Stimulated activated CD4-positive, alpha-beta T cell treated with anti-CD3 and anti-CD28 coated beads, Interleukin-4, amount 100 ng/mL, for 1 hour (primary cell): ENCODE measurements at places on chromosomes 6 and 20.

GRCh38 chr6:168292826-168293225 lies 26.8 kb downstream of the DACT2 start:
- DNase-seq, result no peak

DNA sequence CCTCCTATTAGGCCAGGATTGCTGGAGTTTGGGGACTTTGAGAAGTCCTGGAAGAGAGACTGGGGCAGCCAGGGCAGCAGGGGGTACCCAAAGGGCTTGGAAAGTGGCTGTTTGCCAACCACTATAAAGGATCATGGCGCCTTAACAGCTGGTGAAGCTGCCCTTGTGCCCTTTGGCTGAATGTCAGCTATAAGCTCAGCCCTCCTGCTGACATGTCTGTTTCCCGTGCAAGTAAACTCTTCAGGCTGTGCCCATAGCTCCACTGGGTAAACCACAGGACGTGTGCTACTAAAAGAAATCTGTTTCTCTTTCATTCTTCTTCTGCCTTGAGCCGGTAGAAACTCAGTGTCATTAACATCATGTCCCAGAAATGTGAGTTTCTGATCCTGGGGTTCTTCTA lies 97.3 kb downstream of the CAP2 start:
- no peak for DNase-seq

DNA sequence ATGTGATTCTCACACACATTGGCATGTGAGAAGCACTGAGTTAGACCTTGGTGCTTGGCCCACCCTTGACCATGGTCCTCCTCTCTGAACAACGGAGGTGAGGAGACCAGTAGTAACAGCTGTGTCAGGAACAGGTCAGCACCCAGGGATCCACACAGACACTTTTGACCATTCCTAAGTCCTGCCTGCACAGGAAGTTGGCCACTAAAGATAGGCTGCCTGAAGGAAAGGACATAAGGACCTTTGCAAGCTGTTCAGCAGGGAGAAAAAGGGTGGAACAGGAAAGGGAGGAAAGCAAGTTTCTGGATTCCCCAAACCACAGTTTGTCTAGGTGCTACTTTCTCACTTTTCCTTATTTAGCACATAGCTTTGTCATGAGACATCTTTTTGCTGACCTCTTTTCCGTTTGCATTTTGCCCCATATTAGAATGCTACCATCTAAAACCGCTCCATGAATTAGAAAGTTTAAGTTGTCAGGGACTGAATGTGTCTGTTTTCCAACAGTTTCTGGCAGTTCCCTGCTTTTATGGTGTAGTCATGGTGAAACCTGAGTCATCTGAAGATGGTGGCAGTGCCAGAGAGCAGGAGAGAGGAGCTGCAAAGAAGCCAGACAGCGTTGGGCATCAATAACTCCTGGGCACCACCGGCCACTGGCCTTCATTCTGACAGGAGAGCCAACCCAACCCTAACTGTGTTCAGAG lies 1.1 kb upstream of the CD109 start:
- DNase-seq, result no peak

DNA sequence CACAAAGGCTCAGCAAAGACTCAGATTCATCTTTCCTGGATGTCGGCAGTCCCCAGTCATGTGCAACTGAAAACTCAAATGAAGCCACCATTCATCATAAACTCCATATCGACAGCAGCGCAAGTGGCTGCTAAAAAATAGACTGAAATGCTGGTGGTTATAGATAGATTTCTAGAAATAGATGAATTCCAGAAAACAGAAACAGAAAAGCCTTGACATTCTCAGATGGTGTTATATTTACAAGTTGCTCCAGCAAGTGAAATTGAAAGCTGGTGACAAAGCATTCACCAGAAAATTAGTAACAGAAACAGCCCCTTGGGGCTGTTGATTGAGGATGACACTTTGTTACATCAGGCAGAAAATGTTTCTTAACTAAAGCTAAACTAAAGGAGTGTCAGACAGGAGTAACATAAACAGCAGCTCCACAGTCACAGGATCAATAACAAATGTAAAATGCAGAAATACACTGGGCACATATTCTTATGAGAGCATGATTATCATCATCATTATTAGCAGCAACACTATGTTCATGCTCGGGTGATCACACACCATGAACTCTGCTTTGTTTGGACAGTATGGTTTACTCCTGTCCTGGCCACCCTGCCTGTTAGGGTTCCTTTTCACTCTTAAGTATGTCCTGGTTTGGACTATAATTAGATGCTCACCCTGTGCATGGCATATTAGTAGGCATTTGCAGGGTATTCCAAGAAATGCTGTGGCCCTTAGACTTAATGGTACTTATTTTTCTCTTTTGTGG lies 36.4 kb upstream of the SLC35F1 start:
- no peak for DNase-seq

GRCh38 chr6:150876598-150876997 lies 11.1 kb downstream of the MTHFD1L start:
- no peak for DNase-seq

- no peak for DNase-seq
Measured at GRCh38 chr6:37624121-37624520, 73.6 kb downstream of the MDGA1 start.

DNA sequence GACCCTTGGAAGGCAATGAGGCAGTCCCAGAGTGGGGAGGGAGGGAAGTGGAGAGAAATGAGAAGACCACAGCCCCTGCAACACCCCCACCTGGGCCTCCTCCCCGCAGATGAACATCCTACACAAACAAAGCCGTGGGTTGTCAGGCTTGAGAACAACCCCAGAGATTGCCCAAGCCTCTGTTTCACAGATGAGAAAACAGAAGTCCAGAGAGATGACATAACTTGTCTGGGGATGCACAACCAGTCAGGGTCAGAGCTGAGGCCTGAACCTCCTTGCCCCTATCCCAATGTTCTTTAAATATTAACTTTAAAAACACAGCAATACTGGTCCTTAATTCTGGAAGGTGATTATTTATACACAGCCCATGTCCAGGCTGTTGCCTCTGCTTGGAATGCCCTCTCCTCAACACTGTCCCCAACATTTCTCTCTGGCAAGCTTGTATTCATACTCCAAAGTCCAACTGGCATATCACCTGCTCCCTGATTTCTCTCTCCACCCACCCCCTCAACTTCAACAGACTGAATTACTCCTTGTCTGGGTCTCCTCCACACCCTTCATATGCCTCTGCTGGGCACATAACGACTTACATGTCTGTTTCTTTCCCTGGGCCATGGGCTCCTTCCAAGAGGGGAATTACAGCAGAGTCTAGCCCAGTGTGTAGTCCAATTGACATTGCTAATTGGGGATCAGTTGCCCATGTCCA lies 135.5 kb upstream of the LRFN2 start:
- DNase-seq, result no peak

DNA sequence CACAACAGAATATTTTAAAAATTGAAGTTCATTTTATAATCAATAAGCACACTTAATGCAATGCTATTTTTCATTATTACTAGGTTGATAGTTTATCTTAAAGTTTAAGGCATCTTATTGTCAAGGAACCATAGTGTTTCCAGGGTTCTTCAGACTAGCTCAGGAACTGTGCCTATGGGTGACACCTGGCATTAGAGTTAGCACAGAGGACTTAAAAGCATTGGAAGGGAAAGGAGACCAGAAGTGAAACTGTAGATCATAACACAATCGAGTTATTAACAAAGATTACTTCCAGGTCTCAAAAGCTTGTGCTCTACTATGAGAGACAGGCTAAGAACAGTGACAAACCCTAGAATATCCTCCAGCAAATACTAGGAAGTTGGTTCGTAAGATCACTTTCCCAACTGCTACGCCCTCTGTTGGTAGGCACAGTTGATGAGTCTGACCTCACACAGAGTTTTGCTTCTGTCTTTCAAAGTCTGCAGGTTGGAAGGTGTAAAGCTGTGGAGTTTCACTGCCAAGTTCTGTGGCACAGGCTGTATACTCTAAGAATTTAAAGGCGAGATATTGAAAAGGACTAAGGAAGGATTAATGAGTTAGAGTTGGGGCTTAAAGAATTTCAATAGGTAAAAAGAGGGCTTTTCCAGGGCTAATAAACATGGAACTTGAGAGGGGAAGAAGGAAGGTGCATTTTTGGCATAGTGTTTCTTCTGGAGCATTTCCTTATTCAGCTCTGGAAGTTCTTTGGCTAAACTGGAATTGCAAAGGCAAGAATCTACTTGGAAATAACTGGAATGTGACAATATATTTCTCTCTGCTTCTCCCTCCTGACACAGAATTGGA lies 531.3 kb upstream of the JAG1 start:
- DNase-seq, result no peak

GRCh38 chr6:122049341-122049740 lies 350.1 kb upstream of the HSF2 start:
- DNase-seq, result no peak

- no peak for DNase-seq
Measured at GRCh38 chr20:56986931-56987720, 279.3 kb downstream of the BMP7 start.

DNA sequence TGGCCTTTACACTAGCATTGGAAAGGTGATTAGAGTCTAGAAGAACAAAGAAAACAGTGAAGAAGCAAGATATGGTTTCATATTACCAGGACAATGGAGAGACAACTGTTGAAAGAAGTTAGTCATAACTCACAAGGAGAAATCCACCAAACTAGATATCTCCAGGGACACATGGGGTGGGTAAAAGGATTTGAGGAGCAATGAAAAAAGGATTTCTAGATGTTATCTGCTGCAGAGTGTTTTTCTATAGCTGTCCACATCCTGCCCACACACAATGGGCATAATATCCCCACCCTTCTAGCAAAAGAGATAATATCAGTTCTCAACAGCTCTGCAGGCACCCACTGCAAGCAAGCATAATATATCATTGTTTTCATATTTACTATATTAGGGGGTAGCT lies 303.1 kb downstream of the HAO1 start:
- DNase-seq, result no peak

- no peak for DNase-seq
Measured at GRCh38 chr6:117481926-117482239, 591 bp upstream of the DCBLD1 start.

GRCh38 chr6:1757131-1757530 lies 147.4 kb downstream of the FOXC1 start:
- no peak for DNase-seq

GRCh38 chr6:126335210-126335609 lies 4.7 kb upstream of the CENPW start:
- DNase-seq, result no peak

DNA sequence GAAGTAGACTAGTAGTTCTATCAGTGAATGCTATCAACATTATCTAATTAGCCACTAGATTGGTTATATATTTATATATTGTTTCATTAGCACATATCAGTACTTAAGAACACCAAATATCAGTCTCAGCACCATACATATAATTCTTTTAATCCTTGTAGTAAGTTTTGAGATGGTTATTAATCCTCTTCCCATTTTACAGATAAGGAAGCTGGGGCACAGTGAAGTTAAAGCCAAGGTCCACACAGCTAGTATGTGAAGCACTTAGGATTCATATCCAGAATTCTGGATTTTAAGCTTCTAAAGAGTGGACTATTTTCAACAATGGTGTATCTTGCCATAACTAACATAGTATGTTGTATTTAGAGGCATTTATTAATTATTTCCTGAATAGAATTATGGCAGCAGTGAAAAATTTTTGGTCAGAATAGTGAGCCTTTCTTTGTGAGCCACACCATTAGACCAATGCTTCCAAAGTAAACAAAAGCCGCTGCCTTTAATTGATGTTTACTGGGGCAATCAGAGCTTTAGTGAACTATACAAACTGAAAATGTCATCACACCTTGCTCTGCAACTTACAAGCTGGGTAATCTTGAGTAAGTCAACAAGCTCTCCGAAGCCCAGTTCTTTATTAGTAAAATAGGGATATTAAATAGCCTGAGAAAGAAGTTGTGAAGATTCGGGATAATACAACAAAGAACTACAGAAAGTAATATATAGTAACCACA lies 41.9 kb upstream of the HBS1L start:
- no peak for DNase-seq

GRCh38 chr6:15530411-15530810 lies 132.4 kb downstream of the DTNBP1 start:
- DNase-seq, result no peak

DNA sequence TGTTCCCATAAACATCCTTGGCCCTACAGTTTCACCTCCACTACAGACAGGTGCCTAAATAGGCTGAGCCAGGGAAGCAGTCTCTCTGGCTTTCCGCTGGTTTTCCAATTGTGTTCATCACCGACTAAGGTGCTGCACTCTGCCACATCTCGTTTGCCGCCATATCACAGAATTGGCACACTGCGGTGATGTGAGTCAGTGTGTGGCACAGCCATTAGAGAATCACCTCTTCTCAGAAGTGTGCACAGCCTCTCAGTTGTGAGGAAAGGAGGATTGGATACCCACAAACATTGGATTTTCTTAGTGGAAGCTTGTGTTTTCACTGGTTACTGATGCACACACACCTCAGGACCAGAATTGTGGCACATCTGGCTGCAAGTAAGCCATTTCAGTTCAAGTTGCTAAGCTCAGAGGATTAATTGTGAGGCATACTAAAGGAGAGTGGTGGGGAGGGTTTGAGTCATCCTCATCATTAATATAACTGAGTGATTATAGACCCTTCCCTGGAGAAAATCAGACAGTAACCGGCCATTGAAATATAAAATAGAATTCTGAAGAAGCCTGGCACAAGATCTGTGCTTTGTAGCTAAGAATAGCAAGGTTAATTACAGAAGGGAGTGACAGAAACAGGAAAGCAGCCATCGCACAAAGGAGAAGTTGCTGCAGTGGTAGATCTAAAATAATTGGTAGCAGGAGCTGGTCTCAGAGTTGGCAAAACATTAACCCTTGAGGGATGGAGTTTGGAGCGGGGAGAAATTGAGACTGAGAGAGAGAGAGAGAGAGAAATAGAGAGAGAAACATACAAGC lies 506.9 kb downstream of the LMBRD1 start:
- no peak for DNase-seq
